ENCODE measurements at places on chromosomes 3 and 15. TPM values are rescaled to one million over a fixed set of nuclear protein-coding genes. Genes with fewer than 3 reads are reported as not detected.

The CCDC54 gene
- not detected for total RNA-seq

The GP9 gene
- not detected for total RNA-seq

The COPS2 gene
- 38.9 TPM for total RNA-seq

The POPDC2 gene
- 0.65 TPM for total RNA-seq

The GPR87 gene
- 69.9 TPM for total RNA-seq

The TM4SF1 gene
- 251 TPM for total RNA-seq

The MCTP2 gene
- 11.6 TPM for total RNA-seq

The SKIL gene
- total RNA-seq, result 11.4 TPM

The HACD2 gene
- 51.9 TPM for total RNA-seq

The LRTM1 gene
- not detected for total RNA-seq

The PRR23E gene
- not detected for total RNA-seq

The HLTF gene
- total RNA-seq, result 13.5 TPM

The CKMT1B gene
- 86.0 TPM for total RNA-seq

The TNFAIP8L3 gene
- total RNA-seq, result 1.0 TPM

The SUSD5 gene
- 1.1 TPM for total RNA-seq

The LDHAL6B gene
- not detected for total RNA-seq

The CCRL2 gene
- not detected for total RNA-seq

The GRM2 gene
- not detected for total RNA-seq

The LMLN gene
- 4.4 TPM for total RNA-seq

The ABI3BP gene
- 2.1 TPM for total RNA-seq

The RGMA gene
- total RNA-seq, result 6.6 TPM

The GOLGA8S gene
- not detected for total RNA-seq

The TMCO5A gene
- not detected for total RNA-seq

The PRSS50 gene
- not detected for total RNA-seq

The ARRDC4 gene
- total RNA-seq, result 47.1 TPM

The TSEN2 gene
- total RNA-seq, result 8.7 TPM

The RNF168 gene
- total RNA-seq, result 13.2 TPM

The ERICH6 gene
- not detected for total RNA-seq

The C3orf33 gene
- total RNA-seq, result 2.8 TPM

The NDN gene
- total RNA-seq, result 62.1 TPM

The SST gene
- total RNA-seq, result not detected

The SLC12A8 gene
- total RNA-seq, result 8.0 TPM

The CNTN4 gene
- not detected for total RNA-seq

The MAP6D1 gene
- total RNA-seq, result 4.2 TPM

The WNT7A gene
- 12.5 TPM for total RNA-seq

The CTXN2 gene
- total RNA-seq, result not detected

The KBTBD8 gene
- total RNA-seq, result 1.2 TPM

The C3orf80 gene
- not detected for total RNA-seq

The GOLGA6A gene
- not detected for total RNA-seq

The MEGF11 gene
- total RNA-seq, result not detected

The LRRC15 gene
- not detected for total RNA-seq

The ABHD14A gene
- 10.4 TPM for total RNA-seq

The CYP1A1 gene
- total RNA-seq, result 10.3 TPM

The KLF15 gene
- 0.63 TPM for total RNA-seq

The SSUH2 gene
- 0.09 TPM for total RNA-seq

The MYZAP gene
- 5.1 TPM for total RNA-seq

The GP5 gene
- total RNA-seq, result not detected

The TGM5 gene
- total RNA-seq, result 0.92 TPM

The CHRNA3 gene
- 0.09 TPM for total RNA-seq

The UROC1 gene
- not detected for total RNA-seq

The PATL2 gene
- not detected for total RNA-seq

All from airway epithelial cell (primary cell).